Astrocyte of the hippocampus (primary cell): ENCODE measurements at places on chromosomes 16 and 17.

DNA sequence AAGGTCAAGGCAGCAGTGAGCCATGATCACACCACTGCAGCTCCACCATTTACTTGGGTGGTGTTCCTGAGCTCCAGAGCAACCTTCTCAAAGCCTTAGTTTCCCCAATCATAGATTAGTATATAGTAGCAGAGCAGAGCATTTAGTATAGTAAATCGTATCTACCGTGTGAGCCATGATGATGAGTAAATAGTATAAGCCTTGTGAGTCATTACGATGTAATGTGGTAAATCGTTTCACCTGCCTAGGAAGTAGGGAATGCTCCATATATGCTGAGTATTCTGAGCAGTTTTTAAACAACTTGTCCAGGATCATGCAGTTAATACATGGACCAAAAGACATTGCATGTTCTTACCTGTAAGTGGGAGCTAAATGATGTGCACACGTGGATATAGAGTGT, 66.4 kb downstream of the SCNN1B start:
- DNase-seq, result no peak

DNA sequence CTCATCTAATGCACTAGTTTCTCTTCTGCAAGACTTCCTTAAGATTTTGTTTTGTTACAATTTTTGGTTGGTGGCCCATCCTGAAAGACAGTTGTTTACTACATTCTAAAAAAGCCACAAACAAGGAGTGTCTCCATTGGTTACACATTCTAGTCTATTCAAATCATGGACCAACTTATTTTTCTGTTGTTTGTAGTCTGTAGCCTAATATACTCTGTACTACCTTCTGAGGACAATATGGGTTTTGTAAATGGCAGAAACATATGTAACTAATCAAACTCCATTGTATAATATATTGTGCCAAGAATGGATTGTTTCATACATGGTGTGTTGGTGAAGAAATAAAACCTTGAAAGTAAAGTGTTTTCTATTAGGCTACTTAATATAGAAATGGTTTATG, 79.5 kb upstream of the DHX40 start:
- no peak for DNase-seq

GRCh38 chr16:28975158-28975599, 601 bp downstream of the SPNS1 start:
- peak; percentile 31 for DNase-seq

DNA sequence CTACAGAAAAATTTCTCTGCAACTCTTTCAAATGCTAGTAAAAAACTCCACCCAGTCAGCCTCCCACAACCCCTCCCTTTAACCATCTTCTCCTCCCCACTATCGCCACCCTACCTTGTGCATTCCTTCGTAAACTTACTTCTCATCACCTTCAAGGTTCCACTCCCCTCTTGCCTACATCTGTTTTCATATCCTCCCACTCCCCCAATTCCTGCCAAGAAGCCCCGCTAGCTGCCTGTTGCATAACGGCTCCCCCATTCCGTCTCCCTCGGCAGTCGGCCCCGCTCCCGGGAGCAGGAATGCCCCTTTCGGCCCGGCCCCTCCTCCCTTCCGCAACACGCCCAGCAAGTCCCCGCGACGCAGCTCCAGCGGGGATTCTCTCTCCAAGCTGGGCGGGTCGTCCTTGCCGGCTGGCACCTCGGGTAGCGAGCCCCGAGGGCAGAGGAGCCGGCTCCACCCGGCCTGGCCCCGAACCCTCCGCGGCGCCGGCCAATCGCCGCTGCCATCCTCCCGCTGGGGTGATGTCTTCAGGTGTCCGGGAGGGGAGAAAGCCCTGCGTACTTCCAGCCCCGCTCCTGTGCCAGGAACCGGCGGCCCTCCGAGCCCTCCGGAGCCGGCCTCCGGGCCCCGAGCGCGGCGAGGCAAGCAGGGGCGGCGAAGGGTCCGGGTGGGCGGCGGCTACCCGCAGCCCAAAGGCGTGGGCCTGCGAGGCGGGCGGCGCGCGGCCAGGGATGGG, 1.5 kb downstream of the PHLPP2 start:
- DNase-seq, result peak; percentile 87

DNA sequence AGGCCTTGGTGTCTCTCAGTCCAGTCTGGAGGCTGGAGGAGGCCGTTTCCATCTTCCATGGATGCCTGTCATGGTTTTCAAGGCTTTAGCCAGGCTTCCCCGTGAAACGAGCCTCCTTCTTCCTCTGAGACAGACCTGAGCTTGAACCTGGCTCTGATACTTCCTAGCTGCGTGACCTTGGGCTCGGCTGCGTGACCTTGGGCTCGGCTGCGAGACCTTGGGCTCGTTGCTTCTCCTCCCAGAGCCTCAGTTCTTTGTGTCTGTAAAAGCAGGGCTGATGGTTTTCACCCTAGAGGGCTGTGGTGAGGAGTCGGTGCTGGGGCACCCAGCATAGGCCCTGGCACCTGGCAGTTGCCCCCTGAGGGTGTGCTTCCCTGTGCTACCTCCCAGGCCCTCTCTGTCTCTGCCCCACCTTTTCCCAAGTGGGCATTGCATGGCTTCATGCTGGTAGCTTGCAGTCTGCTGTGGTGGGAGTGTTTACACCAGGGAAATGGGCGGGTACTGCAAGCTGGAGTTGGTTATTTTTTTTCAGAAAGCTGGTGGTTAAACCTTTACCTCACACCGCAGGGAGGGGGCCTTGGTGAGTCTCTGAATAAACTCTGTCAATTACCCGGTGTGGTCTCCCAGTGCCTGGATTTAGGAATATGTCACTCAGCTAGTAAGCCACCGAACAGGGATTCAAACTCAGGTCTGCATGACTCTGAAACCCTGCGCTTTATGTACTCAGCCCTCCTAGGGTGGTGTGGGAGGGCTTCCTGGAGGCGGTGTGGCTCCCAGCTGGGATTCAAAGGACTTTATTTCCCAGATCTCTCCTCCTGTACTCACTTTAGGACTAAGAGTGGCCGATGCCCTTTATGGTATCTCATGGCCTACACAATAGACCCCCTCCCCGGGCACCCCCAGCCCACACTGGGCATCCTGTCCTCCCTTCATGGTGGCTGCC, 129.0 kb upstream of the CIBAR2 start:
- no peak for DNase-seq

DNA sequence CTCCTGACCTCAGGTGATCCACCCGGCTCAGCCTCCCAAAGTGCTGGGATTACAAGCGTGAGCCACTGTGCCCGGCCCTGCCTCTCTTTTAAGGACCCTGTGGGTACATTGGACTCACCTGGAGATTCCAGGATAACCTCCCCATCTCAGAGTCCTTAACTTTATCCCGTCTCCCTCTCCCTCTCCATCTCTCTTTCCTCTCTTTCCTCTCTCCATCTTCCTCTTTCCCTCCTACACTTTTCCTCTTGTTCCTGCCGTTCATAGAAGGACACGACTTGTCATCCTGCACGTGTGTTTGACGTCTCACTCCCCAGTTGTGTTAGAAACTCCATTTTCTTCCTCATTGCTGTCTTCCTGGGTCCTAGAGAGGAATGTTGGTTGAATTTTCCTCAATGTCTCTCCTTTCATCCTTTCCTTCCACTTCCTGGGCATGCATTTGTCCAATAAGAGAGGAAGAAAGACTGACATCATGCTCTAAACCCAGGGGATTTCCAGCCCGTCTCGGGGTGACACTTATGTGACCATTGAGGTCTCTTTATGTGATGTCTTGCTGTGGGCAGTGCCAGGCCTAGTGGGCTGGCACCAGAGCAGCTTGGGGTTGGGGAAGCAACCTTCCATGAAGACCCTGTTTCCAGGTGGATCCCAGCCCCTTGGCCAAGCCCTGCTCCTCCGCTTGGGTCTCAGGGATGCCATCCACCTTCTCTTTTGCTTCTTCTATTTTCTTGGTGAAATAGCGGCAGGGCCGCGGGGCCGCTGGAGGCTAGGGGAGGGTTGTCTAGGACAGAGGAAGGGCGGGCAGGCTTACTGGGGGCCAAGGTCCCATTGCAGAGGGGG, 39.8 kb upstream of the IRF8 start:
- no peak for DNase-seq

DNA sequence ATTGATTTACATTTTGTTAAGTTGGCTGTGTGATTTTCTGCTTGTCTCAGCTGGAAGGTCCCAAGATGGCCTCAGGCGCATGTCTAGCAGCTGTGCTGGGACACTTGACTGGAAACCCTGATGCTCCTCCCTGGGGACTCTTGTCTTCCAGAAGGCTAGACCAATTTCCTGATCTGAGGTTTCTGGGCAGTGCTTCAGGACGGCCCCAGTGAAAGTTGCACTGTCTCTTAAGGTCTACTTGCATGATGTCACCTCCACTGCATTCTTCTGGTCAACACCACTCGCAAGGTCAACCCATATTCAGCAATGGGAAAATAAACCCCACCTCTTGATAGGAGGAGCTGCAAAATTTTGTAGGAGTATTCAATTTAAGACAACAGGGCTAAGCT, 116.0 kb downstream of the SALL1 start:
- no peak for DNase-seq
